ENCODE measurements at places on chromosomes 7 and 10.

GRCh38 chr10:100436255-100436654, 26.6 kb upstream of the WNT8B start:
- no peak for DNase-seq

DNA sequence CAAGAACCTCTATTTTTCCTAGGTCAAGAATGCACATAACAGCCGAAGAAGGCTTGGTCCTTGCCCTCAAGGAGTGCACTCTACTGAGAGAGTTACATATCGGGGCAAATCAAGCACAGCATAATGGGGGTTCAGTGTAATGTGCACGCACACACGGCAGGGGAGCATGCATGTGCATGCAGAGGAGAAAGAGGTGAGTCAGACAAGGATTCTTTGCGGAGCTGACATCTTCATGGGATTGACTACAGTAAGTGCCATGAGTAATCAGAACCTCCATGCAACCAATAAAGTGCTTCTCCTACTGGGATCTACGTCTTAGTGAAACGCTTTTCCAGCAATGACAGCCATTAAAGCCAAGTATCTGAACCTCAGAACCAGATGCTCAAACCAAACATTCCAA, 123.6 kb downstream of the RNF216 start:
- DNase-seq = no peak

GRCh38 chr7:16492513-16493062, 27.1 kb upstream of the SOSTDC1 start:
- no peak for DNase-seq

DNA sequence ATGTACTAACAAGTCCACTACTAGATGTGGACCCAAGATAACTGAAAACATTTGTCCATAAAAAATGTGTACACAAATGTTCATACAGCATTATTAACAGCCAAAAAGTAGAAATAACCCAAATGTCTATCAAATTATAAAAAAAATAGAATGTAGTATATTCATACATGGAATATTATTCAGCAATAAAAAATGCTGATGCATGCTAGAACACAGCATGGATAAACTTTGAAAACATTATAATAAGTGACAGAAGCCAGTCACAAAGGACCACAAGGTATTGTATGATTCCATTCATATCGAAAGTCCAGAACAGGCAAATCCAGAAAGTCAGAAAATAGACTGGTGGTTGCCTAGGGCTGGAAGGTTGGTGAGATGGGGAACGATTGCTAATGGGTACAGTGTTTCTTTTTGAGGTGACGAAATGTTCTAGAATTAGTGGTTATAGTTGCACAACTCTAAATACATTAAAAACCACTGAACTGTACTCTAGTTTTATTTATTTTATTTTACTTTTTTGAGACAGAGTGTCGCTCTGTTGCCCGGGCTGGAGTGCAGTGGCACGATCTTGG, 43.3 kb upstream of the ANLN start:
- DNase-seq = no peak

DNA sequence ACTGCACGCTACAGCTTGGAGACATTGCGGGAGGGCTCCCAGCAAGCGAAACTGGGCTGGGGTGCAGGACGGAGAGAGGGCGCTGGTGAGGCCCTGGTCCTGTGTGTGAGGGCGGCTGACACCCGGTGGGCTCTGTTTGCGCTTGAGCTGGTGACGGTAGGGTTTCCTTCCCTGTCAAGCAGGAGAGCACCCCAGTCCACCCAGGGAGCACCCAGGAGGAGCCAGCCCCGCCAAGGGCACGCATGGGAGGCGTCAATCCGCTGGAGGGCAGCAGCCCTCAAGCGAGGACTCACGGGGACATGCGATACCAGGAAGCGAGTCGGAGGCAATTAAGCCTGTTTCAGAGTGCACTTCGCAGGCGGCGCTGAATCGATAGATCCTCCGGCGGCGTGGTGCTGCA, 109.4 kb downstream of the MAD1L1 start:
- no peak for DNase-seq

- no peak for DNase-seq
Observed at GRCh38 chr10:123451618-123452245, 214.4 kb upstream of the GPR26 start.

DNA sequence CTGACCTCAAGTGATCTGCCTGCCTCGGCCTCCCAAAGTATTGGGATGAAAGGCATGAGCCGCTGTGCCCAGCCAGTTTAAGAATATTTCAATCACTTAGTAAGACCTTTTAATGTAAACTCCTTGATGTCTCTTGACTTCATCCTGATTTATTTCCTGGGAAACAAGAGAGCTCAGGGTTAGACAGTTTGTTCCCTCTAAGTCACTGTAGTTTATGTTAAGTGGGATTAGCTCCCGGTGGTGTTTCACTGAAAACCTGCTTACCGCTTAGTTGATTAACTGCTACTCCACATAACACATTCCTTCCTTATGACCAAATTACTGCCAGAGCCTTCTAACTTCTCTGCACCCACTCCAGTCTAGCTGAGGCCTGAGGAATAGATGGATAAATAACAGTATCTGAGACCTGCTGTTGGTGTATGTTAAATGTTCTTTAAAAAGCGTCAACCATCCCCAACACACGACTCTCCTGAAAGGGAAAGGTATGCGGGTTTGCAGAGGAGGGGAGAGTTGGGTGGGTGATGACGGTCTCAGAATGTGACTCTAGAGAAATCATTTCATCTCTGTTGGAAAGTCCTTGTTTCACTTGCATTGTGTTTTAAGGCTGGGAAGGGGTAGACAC, 48.7 kb downstream of the CREB3L2 start:
- no peak for DNase-seq

- DNase-seq = no peak
Observed at GRCh38 chr7:50584793-50585408, 19.7 kb upstream of the DDC start.

GRCh38 chr7:43767311-43767710, 8.8 kb downstream of the BLVRA start:
- DNase-seq = no peak

DNA sequence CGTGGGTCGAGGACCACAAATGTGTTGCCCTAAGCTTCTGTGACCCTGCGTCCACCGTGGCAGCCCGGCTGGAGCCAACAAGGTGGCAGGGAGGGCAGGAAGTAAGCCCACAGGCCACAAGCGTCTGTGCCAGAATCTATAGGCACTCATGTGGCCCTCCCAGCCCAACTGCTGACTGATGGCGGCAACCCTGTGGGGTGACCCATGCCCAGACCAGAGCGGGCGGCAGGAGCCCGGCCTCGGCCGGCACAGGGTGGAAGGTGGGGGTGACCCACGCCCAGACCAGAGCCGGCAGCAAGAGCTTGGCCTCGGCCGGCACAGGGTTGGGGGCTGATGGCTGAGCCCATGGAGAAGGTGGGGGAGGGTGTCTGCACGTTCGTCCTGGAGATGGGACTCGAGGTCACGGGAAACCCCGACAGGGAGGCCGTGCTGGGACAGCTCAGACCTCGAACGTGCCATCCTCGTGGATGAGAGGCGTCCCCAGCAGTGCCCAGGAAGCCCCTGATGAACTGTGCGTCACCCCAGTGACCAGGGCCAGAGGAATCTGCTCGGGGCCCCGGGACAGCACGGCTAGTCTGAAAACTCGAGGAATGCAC, 181.0 kb downstream of the ELFN1 start:
- no peak for DNase-seq

GRCh38 chr7:15998617-15999016, 312.1 kb upstream of the MEOX2 start:
- DNase-seq = no peak

DNA sequence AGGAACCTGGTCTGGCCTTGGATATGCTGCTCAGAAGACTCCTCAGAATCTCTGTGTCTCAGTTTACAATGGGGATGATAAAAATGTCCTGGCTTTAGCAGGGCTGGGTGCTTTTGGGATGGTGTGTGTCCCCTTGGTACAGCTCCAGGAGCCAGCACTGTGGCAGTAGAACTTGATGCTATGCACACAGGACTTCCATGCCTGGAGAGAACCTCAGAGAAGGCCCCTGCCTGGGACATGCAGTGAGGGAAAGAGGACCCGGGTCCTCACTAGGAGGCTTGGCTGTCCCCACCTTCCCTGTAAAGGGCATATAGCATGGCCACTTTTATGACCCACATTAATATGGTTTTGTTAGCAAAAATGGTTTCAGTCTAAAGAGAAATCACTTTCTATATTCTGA, 100.5 kb downstream of the GLRX3 start:
- no peak for DNase-seq

DNA sequence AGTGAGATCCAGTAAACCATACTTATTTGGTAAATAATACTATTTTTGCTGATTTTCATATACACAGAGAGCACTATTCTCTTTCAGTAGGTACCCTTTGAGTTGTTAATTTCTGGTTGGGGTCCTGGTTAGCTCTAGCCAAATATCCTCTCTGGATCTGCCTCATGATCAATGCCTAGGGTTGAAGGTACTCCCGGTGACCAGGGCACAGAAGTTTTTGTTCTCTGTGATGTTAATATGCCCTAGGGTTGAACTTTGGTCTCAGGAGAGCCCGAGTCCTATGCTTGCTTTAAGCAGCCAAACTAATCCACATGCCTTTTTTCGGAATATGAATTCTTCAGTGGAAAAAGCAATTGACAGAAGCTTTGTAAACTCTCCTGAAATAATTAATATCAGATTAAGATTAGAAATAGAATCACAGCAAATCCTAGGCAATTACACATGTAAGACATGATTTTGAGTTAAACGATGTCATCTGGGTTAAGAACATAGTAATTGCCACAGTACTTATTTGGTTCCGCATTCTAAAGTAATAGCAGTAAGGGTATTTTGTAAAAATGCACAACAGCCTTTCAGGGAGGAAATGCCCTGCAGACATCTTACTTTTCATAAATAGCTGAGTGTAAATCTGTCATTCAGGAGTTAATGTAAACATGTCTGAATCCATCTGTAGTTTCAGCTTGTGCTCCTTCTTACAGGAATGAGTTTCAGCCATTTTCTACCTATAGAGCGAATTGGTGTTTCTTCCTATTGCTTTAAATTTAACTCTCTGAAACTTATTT, 10.1 kb downstream of the CHN2 start:
- DNase-seq = no peak

GRCh38 chr10:96556003-96556402, 30.8 kb downstream of the TM9SF3 start:
- no peak for DNase-seq

GRCh38 chr10:46317370-46317769, 30.6 kb downstream of the ANTXRL start:
- DNase-seq = no peak

DNA sequence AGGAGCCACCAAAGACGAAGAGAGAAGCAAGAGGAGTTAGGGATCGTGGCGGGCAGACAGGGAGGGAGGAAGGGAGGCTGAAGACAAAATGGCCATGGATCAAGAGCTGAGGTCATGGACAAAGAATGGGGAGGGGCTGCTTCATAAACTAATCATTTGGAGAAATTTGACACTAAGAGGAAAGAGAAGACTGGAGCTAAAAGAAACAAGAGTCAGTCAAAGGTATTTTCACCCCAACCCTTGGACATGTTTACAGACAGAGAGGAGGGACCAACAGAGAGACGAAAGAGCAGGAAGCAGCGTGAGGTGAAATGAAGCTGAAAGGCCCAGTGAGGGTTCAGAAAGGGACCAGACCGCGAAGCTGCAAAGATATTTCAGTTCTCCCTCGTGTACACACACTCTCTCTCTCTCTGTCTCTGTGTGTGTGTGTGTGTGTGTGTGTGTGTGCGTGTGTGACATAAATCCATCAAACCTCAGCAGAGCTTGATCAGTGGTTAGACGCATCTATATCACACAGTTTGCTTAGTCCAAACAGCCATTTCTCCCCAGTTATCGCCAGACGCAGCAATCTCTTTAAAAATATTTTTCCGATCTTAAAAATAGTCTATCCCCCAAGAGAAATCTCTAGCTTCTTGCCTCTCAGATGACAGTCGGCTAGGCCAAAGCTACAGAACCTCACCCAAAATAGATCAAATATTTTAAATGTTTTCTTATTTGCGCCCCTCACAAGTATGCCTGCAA, 12.5 kb upstream of the CALD1 start:
- peak; percentile 51 for DNase-seq

GRCh38 chr10:11949152-11949551, 93.5 kb downstream of the UPF2 start:
- DNase-seq = no peak

- no peak for DNase-seq
Observed at GRCh38 chr10:102423372-102423968, 2.8 kb downstream of the FBXL15 start.

DNA sequence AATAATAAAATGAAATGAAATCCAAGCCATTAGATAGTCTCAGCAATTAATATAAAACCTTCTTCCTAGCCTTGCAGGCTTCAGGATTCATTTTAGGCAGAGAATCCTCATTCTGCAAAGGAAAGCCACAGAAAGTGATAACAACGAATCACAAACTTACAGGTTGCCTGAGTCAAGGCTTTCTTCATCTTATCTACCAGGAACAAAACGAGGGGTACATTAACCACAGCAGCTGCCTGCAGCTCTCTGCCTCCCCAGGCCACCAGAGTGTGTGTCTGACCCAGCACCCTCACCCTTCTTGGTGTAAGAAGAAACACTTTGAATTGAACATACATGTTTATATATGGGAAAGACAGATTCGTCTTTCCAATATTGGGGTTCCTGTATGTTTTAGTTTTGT, 12.5 kb upstream of the TNS3 start:
- DNase-seq = no peak

DNA sequence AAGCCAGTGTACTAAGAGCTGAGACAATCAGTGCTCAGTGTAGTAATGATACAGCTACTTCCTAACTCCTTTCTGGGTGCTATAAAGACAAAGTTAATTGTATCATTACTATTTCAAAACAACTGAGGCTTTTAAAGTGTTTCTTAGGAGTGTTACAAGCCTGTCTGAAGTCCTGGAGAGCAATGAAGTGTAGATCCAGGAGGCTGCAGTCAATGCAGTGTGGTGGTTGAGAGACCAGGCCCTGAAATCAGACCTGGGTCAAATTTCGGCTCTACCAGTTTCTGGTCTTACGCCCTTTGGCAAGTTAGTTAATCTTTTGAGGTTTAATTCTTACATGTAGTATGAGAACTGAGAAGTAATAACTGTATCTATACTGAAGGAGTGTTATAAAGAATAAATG, 387.0 kb downstream of the SDK1 start:
- no peak for DNase-seq

- DNase-seq = no peak
Observed at GRCh38 chr10:34507217-34507616, 307.9 kb downstream of the PARD3 start.

GRCh38 chr10:26881600-26882331, 21.0 kb upstream of the ABI1 start:
- DNase-seq = peak; percentile 37

GRCh38 chr10:63780101-63780500, 258.9 kb downstream of the REEP3 start:
- no peak for DNase-seq

- no peak for DNase-seq
Observed at GRCh38 chr7:122137251-122138077, 6.6 kb downstream of the AASS start.

GRCh38 chr7:91345449-91345848, 81.2 kb downstream of the FZD1 start:
- no peak for DNase-seq

GRCh38 chr7:143850682-143851081, 51.3 kb downstream of the TCAF1 start:
- DNase-seq = no peak

GRCh38 chr7:79615871-79616640, 162.6 kb upstream of the MAGI2 start:
- DNase-seq = no peak

- no peak for DNase-seq
Observed at GRCh38 chr10:34775044-34775637, 40.0 kb downstream of the PARD3 start.

- DNase-seq = no peak
Observed at GRCh38 chr10:86252079-86252478, 114.5 kb downstream of the GRID1 start.
